PC-3 (cell line): ENCODE measurements at places on chromosomes 5 and 9. TPM values are rescaled to one million over a fixed set of nuclear protein-coding genes. Genes with fewer than 3 reads are reported as not detected.

The PCAT7 gene
- 1.9 and 2.5 TPM in 2 replicates for total RNA-seq

The ATP10B gene
- total RNA-seq: not detected in 2 replicates

The PCDHA6 gene
- total RNA-seq: 0.22 and 0.35 TPM in 2 replicates

The BDP1 gene
- total RNA-seq: 17.9 and 18.4 TPM in 2 replicates

The LCN12 gene
- 0.55 TPM in 1 of 2 replicates, not detected in the other for total RNA-seq

The GPX8 gene
- total RNA-seq: 13.0 and 18.3 TPM in 2 replicates

The CNTFR gene
- total RNA-seq: not detected in 2 replicates

The C9orf78 gene
- total RNA-seq: 42.4 and 57.4 TPM in 2 replicates

The QRFP gene
- not detected in 2 replicates for total RNA-seq

The EDIL3 gene
- 11.7 and 13.8 TPM in 2 replicates for total RNA-seq

The GPBP1 gene
- 29.5 and 31.8 TPM in 2 replicates for total RNA-seq

The CERT1 gene
- 5.6 and 6.5 TPM in 2 replicates for total RNA-seq

The TXN gene
- 178 and 216 TPM in 2 replicates for total RNA-seq

The IL4 gene
- not detected in 2 replicates for total RNA-seq

The BBLN gene
- 158 and 171 TPM in 2 replicates for total RNA-seq

The CYSRT1 gene
- 0.29 and 1.3 TPM in 2 replicates for total RNA-seq
